ENCODE measurements at places on chromosomes 5 and 9.

DNA sequence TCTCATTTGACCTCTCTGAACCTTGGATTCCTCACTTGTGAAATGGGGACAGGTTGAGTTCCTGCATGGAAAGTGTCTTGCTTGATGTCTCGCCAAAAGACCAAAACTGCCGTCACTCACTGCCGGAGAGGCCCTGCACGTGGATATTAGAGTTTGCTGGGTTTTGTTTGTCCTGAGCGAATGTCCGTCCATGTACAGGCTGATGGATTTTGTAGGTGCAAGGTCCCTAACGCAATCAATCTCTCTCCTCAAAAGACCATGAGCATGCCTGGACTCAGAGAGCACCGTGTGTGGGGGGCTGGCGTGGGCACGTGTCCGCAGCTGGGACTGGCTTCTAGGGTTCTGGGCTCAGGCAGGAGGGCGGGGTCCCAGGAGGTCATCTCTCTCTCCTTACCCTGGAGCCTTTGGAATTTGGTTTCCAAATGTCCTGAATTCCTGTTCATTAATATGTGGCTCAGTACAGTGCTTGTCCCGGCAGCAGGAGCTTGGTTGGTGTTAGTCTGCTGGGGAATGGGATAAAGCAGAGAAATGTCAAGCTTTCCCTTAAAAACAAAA, 146.0 kb upstream of the IER5L start:
- no peak for DNase-seq

DNA sequence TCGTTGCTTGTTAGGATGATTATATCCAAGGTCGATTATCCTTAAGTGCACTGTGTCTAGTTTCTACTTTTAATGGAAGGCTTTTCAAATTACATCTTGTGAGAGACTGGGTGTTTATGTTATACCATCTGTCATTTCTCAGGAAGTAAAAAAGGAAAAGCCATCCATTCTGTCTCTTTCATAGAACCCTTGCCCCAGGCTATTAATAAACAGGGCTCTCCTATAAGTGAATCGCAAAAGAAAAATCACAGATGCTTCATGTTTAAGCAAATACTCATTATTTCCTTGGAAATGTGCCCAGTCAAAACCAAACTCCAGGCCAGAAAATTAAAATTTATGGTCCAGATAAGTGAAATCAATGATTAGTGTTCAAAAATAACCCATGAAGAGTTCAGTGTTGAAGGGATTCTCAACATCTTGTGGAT, 58.1 kb downstream of the STARD4 start:
- no peak for DNase-seq

- peak; percentile 60 for DNase-seq
Observed at GRCh38 chr5:98769959-98770208, 3.6 kb upstream of the RGMB start.

DNA sequence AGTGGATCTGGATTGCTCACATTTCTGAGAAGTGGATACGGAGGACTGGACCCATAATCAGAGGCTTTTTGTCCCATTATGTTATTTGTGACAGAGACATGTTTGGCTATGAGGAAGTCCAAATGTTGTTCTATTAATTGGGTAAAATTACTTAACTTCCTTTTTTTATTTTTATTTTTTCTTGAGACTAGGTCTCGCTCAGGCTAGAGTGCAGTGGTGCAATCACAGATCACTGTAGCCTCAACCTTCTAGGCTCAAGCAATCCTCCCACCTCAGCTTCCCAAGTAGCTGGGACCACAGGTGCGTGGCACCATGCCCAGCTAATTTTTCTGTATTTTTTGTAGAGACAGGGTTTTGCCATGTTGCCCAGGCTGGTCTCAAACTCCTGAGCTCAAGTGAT, 11.9 kb upstream of the PGGT1B start:
- DNase-seq = no peak

DNA sequence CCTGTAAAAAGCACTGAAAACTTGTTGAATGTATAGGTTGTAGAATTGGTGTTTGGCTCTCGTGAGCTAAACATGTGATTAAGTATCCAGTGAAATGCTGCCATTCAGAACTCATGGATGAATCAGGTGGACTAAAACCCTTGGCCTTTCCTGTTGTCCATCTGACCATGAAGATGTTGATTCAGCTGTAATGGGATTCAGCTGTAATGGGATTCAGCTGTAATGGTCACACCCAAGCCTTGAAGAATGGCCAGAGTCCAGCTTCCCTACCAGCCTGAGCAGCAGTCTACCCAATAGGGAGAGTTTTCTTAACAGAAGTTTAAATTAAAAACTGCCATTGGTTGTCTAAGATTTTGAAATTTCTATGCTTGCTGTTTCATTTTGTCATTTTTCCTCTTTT, 18.1 kb downstream of the MAMDC2 start:
- no peak for DNase-seq

- no peak for DNase-seq
Observed at GRCh38 chr9:71816916-71817451, 48.7 kb upstream of the CEMIP2 start.

DNA sequence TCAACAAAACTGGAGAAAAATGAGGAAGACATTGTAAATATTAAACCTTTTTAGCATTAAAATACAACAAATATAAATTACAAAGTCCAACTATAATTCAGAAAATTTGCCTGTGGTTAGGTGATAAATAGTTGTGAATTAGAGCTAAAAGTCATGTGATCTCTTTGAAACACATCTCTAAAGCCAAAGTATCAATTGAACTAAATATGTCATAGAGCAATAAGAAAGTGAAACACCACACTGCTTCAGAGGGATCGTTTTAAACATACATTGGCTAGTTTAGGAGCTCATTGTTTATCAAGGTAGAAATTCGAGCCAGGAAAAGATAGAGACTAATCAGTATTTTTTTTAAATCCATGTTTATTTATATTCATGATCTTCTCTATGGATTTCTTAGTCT, 606.3 kb upstream of the ITGA1 start:
- DNase-seq = no peak

GRCh38 chr9:128288273-128289004, 12.4 kb downstream of the SWI5 start:
- DNase-seq = no peak

- DNase-seq = no peak
Observed at GRCh38 chr5:131186561-131187256, 16.0 kb downstream of the LYRM7 start.

DNA sequence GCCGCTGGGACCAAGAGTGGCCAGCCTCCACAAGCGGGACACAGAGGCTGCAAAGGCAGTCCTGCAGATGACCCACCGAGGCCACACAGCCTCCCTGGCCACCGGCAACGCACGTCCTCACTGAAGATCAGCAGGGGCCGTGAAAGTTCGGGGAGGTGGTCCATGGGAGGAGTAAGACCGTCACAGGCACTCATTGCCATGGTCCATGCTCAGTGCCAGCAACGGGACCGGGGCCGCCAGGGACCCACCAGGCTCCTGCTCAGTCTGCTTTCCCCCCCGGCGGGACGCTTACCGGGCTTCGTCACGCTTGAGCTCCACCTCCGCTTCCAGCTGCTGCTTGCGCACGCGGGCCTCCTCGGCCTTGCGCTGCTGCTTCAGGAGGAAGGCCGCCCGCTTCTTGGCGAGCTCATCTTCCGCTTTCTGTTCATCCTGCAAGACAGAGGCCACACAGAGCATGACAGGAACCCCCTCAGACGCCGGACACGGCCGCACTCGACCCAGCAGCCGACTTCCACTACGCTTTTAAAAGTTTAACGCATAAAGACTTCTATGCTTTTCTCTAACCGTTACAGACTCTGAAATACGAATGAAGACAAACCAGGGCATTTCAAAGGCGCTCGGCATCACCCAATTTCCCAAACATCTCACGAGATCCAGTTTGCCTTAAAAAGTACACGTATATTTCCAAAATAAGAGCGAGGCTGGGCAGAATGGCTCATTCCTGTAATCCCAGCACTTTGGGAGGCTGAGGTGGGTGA, 88.4 kb downstream of the CAMSAP1 start:
- no peak for DNase-seq

DNA sequence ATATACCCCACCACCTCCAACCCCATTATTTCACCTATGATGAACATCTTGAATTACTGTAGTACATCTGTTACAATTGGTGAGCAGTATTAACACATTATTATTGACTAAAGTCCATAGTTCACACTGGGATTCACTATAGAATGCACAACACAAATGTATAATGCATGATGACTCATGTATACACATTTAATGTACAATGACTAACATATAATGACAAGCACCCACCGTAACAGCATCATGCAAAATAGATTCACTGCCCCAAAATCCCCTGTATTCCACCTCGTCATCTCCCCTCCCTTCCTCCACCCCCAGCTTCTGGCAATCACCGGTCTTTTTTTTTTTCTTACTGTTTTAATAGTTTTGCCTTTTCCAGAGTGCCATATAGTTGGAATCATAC, 47.1 kb upstream of the NEK6 start:
- no peak for DNase-seq

- DNase-seq = no peak
Observed at GRCh38 chr5:78771260-78772205, 123.0 kb upstream of the LHFPL2 start.

GRCh38 chr5:137115152-137115551, 384.0 kb downstream of the SPOCK1 start:
- no peak for DNase-seq

GRCh38 chr9:77531400-77531799, 116.7 kb downstream of the GNA14 start:
- no peak for DNase-seq

GRCh38 chr9:109923471-109923760, 143.4 kb downstream of the PALM2AKAP2 start:
- DNase-seq = no peak

- DNase-seq = no peak
Observed at GRCh38 chr5:61805101-61805500, 473.0 kb downstream of the ZSWIM6 start.

GRCh38 chr5:56100439-56101176, 105.8 kb upstream of the IL6ST start:
- no peak for DNase-seq

GRCh38 chr9:99127356-99128132, 22.6 kb downstream of the TGFBR1 start:
- DNase-seq = no peak

DNA sequence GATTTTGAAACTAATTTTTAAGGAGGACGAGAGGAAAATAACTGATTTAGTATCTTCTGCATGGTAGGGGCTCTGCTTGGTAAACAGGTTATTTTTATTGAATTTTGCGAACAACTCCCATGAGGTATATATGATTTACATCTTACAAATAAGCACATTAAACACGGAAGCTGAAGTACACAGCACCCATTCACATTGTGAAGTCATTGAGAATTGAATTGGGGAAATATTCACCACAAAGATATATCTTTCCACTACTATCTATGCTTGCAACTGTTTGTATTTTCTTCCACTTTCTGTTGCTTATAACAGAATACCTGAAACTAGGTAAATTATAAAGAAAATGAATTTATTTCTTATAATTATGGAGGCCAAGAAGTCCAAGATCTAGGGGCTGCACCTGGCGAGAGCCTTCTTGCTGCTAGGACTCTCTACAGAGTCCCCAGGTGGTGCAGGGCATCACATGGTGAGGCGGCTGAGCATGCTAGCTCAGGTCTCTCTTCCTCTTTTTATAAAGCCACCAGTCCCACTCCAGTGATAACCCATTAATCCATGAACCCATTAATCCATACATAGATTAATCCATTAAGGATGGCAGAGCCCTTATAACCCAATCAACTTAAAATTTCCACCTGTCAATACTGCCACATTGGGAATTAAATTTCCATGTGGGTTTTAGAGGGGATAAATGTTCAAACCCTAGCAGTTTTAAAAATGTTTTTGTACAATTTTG, 79.0 kb upstream of the ZNF608 start:
- no peak for DNase-seq

DNA sequence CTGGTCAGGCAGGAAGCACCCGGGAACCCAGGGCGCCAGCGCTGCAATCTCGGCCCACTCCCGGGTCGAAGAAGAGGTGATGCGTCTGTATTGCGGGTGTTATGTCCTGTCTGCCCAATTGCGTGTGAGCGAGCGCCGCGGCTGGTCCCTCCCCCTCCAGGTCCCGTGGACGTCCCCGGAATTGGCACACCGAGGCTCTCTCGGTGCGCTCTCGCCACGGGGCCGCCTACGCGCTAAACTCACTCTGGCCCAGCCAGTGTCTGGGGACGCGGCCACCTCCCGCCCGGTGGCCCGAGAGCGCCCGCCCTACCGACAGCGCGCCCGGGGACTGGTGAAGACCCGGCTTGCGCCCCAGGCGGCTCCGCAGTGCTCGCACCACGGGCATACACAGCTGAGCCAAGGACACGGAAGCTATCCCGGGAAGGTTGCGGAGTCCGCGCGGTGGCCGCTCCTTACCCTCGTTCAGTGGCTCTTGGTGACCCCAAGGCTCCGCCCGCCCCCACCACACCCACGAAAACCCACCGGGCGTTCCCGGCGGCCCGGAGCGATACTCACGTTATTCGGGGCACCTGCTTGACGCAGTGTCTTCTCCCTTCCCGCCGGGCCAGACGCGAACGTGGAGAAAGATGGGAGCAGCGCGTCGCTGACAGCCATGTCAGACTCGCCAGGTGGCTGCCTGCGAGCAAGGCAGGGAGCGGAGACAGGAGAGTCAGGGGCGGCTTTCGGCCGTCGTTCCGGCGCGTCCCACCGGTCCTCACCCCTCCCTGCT, 1.0 kb downstream of the KLF4 start:
- DNase-seq = no peak

DNA sequence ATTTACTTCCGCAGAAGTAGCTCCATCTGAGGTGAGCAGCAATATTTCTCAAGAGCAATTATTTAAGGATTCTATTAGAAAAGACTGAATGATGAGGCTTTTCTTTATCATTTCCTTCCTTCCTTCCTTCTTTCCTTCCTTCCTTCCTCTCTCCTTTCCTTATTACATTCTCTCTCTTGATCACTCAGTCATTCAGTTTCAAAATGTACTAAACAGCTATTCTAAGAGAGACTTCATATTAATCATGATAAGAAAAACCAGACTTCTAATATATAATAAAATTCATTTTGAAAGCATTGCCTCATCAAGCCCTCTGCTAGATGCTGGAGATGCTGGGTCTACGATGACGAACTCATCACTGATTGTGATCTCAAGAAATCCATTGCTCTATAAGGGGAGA, 30.4 kb upstream of the PAPPA start:
- no peak for DNase-seq

- DNase-seq = no peak
Observed at GRCh38 chr5:35971878-35972210, 19.3 kb downstream of the UGT3A1 start.

GRCh38 chr9:105246656-105247173, 2.3 kb downstream of the SLC44A1 start:
- no peak for DNase-seq

- no peak for DNase-seq
Observed at GRCh38 chr5:65625743-65626142, 916 bp downstream of the SHLD3 start.

- DNase-seq = no peak
Observed at GRCh38 chr5:33781286-33781685, 110.5 kb downstream of the ADAMTS12 start.

GRCh38 chr5:111755942-111756381, 1.0 kb downstream of the NREP start:
- no peak for DNase-seq

DNA sequence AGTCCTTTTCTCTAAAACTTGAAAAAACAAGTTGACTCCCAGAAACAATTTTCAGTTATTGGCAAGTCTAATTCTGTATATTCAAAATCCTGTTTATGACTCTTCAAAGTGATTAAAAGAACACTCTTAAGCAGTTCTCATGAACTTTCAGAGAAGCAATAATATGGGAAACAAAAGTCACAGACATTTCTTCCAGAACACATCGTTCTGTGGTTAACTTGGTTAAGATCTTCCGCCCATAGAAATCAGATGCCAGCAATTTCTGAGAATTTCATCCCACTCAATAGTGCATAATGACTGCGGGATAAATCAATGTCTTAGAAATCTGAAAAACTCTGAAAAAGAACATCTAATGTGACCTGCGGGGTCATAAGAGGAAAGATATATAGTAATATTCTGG, 300.5 kb downstream of the COX7C start:
- DNase-seq = no peak
